ENCODE measurements at places on chromosomes 12 and 14.
A peak's percentile ranks its signal among the peaks of the same experiment; 100 is the strongest.

- DNase-seq: peak; percentile 45
Observed at GRCh38 chr14:92224358-92224954, 98.5 kb upstream of the SLC24A4 start.

GRCh38 chr12:124583854-124584253 is 16.4 kb upstream of the NCOR2 start:
- no peak for DNase-seq

DNA sequence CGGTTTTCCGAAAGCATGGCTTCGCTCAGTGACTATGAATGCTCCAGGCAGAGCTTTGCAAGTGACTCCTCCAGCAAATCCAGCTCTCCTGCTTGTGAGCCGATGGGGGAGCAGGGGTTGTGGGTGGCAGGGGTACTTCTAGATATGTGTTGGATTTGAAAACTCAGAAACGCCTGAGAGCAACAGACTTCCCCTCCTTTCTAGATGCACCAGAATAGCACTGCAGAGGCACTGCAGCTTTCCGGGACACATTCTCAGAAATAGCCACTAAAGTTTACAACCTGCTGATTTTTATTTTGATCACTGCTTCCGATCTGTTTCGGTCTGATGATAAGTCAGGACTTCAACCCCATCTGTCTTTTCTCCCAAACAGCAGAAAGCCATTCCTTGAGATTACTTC is 8.6 kb downstream of the TCP11L2 start:
- DNase-seq: no peak

GRCh38 chr12:27779416-27779919 is 565 bp upstream of the KLHL42 start:
- DNase-seq: no peak

DNA sequence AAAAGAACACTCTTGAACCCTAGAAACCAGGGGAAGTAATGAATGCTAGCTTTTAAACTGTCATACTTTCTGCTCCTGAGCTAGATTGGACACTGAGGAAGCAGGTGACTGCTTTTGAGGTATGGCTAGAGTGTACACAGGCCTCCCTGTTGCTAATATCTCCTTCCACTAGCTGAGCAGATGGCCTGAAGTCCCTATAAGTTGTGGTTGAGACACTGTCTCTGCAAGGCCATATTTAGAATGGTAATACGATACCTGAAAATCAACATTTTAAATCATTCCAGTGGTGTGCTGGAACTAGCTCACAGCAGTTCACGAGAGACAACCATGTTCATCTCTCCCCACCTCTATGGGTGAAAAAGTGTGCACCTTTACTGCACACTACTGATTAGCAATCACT is 46.4 kb upstream of the BMP4 start:
- no peak for DNase-seq

DNA sequence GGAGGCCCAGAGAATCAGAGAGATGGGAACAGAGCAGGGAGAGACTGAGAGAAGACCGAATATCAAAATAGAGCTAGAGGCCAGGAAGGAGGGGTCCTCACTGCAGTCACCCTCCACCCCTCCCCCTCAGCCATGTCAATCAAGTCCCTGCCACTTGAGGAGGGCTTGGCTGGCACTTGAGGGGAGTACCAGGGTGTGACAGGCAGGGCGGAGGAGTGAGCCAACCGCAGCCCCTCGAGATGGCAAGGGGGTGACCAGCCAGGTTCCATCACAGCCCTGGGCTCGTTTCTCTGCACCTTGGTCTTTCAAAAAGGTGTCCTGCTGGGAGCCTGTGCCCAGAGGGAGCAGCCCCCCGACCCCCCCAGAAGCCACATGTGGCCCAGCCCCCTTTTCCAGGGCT is 4.2 kb downstream of the AQP5 start:
- no peak for DNase-seq

DNA sequence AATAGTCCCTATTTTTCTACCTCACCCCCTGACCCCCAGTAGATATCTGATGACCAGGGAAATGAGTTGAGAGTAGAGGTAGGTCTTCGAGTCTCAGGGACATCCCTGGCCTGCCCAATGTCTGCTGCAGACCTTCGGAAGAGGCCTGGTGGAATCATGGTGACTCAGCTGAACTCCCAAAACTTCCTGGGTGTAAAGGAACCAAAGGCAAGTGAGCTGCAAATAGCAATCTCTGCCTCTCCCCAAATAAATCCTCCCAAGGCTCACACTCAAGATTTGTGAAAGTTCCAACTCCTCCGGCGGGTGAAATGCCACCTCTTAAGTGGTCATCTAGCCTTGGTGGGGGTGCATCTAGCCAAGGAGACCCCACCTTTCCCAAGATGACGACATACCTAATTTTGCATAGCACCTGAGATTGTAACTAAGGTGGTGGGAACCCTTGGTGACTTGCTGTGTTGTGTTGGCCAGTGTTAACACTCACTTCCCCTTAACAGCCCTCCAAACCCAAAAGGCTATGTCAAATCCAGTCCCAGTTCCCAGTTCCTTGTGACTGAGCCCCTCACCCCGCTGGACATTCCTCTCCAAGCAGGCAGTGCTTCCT is 6.3 kb downstream of the ZFP36L1 start:
- DNase-seq: no peak

DNA sequence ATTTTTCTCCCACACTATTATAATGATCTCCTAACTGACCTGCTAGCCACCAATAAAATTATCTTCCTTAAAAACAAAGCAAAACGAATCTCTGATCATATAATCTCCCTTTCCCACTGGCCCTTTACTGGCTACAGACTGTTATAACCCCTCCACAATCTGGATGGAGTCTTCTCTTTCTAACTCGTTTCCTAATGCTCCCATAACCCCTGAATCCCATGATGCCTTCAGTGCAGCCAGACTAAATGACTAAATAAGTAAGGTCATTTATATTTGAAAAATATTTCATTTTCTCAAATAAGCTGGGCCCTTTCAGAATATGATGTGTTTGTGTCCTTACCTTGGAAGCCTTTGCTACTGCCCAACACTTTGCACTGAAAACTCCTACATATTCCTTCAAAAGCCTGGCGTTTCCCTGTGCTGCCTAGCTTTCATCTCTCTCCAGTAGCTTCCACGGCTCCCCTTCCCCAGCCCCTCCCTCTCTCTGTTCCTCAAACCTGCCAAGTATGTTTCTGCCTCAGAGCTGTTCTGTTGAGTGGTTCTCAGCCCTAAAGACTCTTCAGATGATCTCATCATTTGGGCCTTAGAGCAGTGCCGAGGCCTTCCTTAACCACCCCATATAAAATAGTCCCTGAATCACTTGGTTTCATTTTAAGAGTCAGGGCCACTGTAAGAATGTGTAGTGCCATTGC is 91.7 kb downstream of the MYRFL start:
- DNase-seq: no peak

Data from putamen (tissue), 1 donor.